Spinal cord (tissue), 10 donors: ENCODE measurements at places on chromosomes 1 and 21.

DNA sequence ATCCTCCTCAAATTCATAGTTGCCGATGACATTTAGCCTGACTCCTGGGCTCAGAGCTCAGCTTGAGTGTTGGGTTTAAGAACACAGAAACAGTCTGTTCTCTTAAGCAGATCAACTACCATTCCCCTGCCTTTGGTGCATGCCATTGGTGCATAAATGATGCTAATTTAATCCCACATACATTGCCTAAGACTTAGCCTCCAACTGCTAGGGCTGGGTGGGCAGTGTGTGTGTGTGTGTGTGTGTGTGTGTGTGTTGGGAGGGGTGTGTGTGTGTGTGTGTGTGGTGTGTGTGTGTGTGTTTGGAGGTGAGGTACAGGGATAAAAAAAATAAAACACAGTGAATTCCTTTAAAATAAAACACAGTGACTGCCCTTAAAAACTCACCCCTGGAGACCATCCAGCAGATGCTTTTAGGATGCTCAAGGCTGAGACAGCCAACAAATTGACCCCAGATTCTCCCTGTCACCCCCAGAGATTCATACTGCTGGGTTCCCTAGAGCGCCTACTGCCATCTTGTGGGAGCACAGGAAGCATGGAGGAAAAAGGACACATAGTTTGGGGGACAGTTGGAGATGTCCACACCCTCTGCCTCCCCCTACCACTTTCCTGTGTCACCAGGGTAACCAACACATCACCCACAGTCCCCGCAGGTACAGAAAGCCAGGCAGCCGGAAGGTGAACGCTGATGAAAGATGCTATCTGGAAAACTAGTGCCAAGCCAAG, 30.6 kb downstream of the KLHDC7A start:
- peak; percentile 51 for DNase-seq

- no peak for DNase-seq
Observed at GRCh38 chr21:25586791-25587190, 20.5 kb downstream of the MRPL39 start.

GRCh38 chr1:152164517-152165136, 5.6 kb upstream of the RPTN start:
- DNase-seq, result no peak

DNA sequence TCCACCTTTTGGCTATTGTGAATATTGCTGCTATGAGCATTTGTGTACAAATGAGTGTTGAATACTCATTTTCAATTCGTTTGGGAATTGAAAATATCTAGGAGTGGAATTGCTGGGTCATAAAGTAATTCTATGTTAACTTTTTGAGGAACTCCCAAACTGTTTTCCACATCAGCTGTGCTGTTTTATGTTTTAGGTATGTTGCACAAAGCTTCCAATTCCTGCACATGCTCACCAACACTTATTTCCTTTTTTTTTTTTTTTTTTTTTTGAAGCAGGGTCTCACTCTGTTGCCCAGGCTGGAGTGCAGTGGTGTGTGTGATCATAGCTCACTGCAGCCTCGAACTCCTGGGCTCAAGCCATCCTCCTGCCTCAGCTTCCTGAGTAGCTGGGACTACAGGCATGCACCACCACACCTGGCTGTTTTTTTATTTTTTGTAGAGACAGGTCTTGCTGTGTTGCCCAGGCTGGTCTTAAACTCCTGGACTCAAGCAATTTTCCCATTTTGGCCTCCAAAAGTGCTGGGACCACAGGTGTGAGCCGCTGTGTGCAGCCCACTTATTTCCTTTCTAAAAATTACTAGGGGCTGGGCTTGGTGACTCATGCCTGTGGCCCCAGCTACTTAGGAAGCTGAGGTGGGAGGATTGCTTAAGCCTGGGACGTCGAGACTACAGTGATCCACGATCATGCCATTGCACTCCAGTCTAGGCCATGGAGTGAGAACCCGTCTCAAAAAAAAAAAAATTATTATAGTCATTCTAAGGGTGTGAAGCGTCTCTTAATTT, 33.4 kb downstream of the TMCC2 start:
- DNase-seq, result no peak

GRCh38 chr1:53326598-53327181, 1.2 kb downstream of the LRP8 start:
- no peak for DNase-seq
